ENCODE measurements at places on chromosomes 11 and 22.

DNA sequence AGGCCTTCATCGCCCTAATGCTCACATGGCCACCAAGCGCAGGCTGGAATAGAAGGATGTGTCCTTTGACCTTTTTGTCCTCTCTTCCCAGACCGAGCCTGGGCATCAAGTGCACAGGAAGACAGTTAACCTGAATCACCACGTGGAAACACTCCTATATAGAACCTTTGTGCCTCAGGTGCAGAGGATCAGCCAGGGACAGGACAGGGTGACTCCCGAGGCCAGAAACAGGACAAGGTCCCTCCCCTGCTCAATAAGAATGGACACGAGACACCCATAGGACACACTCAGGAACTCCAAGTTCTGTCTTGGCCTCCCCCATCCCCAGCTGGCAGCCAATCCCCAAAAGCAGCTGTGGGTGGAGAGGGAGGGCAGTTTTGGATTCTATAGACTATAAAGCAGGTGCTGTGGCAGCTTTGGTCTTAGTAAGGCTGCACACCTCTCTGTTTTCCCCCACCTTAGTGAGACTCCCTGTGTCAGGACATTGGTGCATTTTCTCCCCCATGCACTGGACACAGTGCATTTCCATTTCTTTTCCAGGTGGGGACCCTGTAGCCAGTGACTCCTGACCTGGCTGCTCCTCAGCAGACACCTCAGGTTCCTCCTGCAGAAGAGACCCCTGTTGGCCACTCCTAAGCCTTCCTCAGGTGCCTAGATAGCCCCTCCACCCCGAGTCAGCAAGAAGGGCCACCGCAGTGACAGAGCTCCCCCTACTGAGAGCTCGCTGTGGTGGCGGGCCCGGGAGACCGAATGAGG lies 43.6 kb upstream of the POU2AF1 start:
- H3K36me3 ChIP-seq, result no peaks in the 10 kb centered on the region
- H3K4me1 ChIP-seq, result peaks cover 10% of the 10 kb centered on the region
- peak; percentile 62 for DNase-seq
- no peak overlapping the region for H3K27ac ChIP-seq

GRCh38 chr11:130514851-130515250 lies 66.4 kb downstream of the ADAMTS15 start:
- no peaks in the 10 kb centered on the region for H3K36me3 ChIP-seq
- H3K4me1 ChIP-seq, result no peaks in the 10 kb centered on the region
- peaks cover 3% of the 10 kb centered on the region for H3K27me3 ChIP-seq
- no peak for DNase-seq

- H3K27ac ChIP-seq, result no peak overlapping the region
- no peaks in the 10 kb centered on the region for H3K36me3 ChIP-seq
- H3K4me3 ChIP-seq, result no peak overlapping the region
- peaks cover 99% of the 10 kb centered on the region for H3K27me3 ChIP-seq
- H3K4me1 ChIP-seq, result peaks cover 28% of the 10 kb centered on the region
Observed at GRCh38 chr11:67024966-67025365, 2.0 kb downstream of the SYT12 start.

- no peak for DNase-seq
- H3K4me1 ChIP-seq, result no peaks in the 10 kb centered on the region
- H3K36me3 ChIP-seq, result peaks cover 11% of the 10 kb centered on the region
- no peak overlapping the region for H3K4me3 ChIP-seq
- H3K27ac ChIP-seq, result no peak overlapping the region
Observed at GRCh38 chr11:65071907-65072630, 11.8 kb downstream of the CDCA5 start.

- no peak overlapping the region for H3K4me3 ChIP-seq
- H3K27ac ChIP-seq, result no peak overlapping the region
- DNase-seq, result no peak
- H3K4me1 ChIP-seq, result no peaks in the 10 kb centered on the region
- no peaks in the 10 kb centered on the region for H3K36me3 ChIP-seq
- H3K27me3 ChIP-seq, result no peaks in the 10 kb centered on the region
Observed at GRCh38 chr11:23749762-23750430, 747.0 kb upstream of the LUZP2 start.

DNA sequence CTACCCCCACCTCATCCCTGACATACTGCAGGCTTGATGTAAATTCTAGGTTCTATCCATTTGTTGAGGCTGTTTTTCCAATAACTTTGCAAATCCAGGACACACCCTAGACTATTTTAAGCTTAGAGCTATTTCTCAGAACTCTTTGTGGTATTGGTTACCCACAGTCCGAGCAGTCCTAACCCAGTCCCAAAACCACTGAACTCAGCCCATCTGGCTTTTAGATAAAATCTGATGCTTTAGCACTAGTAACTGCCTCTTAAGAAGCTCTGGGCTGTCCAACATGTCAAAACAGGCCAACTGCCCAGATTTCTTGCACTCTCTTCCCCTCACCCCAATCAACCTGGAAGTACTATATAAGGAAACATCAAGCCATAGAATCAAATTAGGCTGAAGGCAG lies 344.4 kb upstream of the CADM1 start:
- no peak for DNase-seq
- no peaks in the 10 kb centered on the region for H3K36me3 ChIP-seq
- H3K27ac ChIP-seq, result no peak overlapping the region
- H3K4me1 ChIP-seq, result no peaks in the 10 kb centered on the region
- H3K27me3 ChIP-seq, result no peaks in the 10 kb centered on the region

DNA sequence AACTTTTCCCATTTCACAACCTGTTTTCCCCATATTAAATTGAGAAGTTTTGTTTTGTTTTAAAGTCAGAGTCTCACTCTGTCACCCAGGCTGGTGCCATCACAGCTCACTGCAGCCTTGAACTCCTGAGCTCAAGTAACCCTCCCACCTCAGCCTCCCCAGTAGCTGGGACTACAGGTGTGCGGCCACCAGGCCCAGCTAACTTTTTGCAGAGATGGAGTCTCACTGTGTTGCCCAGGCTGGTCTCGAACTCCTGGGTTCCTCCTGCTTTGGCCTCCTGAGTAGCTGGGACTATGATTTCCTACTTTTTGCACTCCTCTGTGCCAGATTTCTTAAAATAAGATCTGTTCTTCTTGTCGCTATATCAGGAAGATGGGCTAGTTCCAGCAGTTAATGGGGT lies 44.9 kb downstream of the GNB1L start:
- no peak for DNase-seq
- H3K27me3 ChIP-seq, result no peaks in the 10 kb centered on the region
- H3K27ac ChIP-seq, result peak overlapping the region; percentile 45
- H3K36me3 ChIP-seq, result no peaks in the 10 kb centered on the region
- peaks cover 18% of the 10 kb centered on the region for H3K4me1 ChIP-seq
- H3K4me3 ChIP-seq, result no peak overlapping the region

GRCh38 chr11:75355051-75355450 lies 3.6 kb upstream of the ARRB1 start:
- DNase-seq, result no peak
- no peaks in the 10 kb centered on the region for H3K36me3 ChIP-seq
- H3K27ac ChIP-seq, result no peak overlapping the region

DNA sequence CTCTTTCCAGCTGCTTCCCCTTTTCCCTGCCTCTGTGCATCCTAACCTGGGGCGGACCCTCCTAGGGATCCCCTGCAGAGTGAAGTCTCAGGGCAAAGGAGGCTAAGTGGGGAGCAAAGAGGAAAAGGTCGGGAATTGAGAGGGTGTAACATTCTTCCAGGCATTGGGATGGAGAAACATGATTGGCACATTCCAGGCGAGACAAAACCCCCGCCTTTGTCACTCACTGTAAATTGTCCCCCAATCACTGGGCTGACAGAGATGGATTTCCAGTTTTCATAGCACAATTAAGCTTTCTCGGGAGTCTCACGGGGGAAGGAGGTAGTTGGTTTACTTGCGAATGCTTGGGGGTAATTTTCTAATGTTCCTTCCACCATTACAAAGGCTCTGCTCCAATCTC lies 74.9 kb downstream of the MIAT start:
- peaks cover 34% of the 10 kb centered on the region for H3K36me3 ChIP-seq
- H3K4me1 ChIP-seq, result no peaks in the 10 kb centered on the region
- H3K27me3 ChIP-seq, result no peaks in the 10 kb centered on the region
- H3K4me3 ChIP-seq, result no peak overlapping the region
- H3K27ac ChIP-seq, result no peak overlapping the region
- DNase-seq, result no peak

DNA sequence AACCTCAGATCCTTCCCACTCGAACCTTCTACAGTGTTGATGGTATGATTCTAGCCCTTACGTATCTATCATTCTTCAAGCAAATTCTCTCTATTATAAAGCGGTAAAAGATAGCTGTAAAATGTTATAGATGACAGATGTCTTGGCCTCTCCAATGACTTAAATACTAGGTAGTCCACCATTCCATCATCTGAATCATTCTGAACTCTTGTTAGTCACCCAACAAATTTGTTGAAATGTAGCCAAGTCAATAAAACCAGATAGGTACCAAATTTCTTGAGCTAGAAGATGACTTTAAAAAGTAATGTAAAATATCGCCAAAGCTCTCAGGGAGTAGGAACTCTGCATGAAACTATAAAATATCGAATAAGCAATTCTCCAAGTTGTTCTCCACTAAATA lies 32.6 kb upstream of the PICALM start:
- no peaks in the 10 kb centered on the region for H3K4me1 ChIP-seq
- no peak for DNase-seq
- no peak overlapping the region for H3K27ac ChIP-seq
- H3K36me3 ChIP-seq, result no peaks in the 10 kb centered on the region

- H3K36me3 ChIP-seq, result peaks cover 61% of the 10 kb centered on the region
- DNase-seq, result no peak
- H3K27me3 ChIP-seq, result no peaks in the 10 kb centered on the region
- H3K4me1 ChIP-seq, result no peaks in the 10 kb centered on the region
Observed at GRCh38 chr11:62144641-62145255, 20.9 kb downstream of the INCENP start.

DNA sequence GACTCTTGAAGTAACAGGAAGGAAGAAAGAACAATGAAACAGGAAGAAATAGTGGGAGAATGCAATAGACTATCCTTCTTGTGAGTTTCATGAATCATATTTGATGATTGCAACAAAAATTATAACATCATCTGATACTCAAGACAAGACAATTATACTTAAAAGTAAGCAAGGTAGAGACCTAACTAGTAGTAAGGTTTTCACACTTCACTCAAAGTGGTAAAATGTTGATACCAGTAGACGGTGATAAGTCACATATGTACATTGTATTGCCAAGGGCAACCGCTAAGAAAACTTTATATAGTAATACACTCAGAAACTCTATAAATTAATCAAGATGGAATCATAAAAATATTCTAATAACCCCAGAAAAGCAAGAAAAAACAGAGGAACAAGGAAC lies 107.8 kb downstream of the CYP2R1 start:
- H3K4me1 ChIP-seq, result peaks cover 38% of the 10 kb centered on the region
- H3K4me3 ChIP-seq, result no peak overlapping the region

GRCh38 chr11:70466154-70466553 lies 67.8 kb downstream of the CTTN start:
- peaks cover 15% of the 10 kb centered on the region for H3K27me3 ChIP-seq
- no peak for DNase-seq
- no peak overlapping the region for H3K4me3 ChIP-seq
- no peaks in the 10 kb centered on the region for H3K4me1 ChIP-seq

- H3K27me3 ChIP-seq, result no peaks in the 10 kb centered on the region
- no peaks in the 10 kb centered on the region for H3K4me1 ChIP-seq
- no peak overlapping the region for H3K4me3 ChIP-seq
- H3K36me3 ChIP-seq, result no peaks in the 10 kb centered on the region
- DNase-seq, result no peak
Observed at GRCh38 chr11:122270535-122270934, 154.5 kb upstream of the BLID start.

- H3K27me3 ChIP-seq, result peaks cover 28% of the 10 kb centered on the region
- H3K27ac ChIP-seq, result no peak overlapping the region
- H3K4me3 ChIP-seq, result no peak overlapping the region
- H3K36me3 ChIP-seq, result no peaks in the 10 kb centered on the region
- H3K4me1 ChIP-seq, result no peaks in the 10 kb centered on the region
Observed at GRCh38 chr11:68677432-68677831, 6.9 kb upstream of the GAL start.

DNA sequence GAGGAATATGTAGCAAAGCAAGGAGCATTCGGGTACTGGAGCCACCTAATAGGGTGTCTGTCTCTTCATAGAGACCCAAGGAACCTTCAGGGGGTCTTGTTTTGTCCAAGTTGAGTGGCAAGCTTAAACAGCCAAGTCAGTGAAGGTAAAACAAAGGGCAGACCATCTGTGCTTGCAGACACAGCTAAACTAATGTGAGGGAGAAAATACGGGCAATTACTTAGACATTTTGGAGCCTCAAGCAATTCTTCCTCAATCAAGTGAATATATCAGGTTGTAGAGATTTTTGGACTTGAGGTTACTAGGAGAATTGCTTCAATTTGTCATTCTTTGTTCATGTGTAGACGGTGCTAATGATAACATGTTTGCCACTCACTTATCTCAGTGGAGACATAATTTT lies 148.2 kb upstream of the ARHGAP20 start:
- DNase-seq, result no peak
- no peaks in the 10 kb centered on the region for H3K27me3 ChIP-seq
- H3K4me1 ChIP-seq, result no peaks in the 10 kb centered on the region
- H3K4me3 ChIP-seq, result no peak overlapping the region
- no peak overlapping the region for H3K27ac ChIP-seq
- no peaks in the 10 kb centered on the region for H3K36me3 ChIP-seq

DNA sequence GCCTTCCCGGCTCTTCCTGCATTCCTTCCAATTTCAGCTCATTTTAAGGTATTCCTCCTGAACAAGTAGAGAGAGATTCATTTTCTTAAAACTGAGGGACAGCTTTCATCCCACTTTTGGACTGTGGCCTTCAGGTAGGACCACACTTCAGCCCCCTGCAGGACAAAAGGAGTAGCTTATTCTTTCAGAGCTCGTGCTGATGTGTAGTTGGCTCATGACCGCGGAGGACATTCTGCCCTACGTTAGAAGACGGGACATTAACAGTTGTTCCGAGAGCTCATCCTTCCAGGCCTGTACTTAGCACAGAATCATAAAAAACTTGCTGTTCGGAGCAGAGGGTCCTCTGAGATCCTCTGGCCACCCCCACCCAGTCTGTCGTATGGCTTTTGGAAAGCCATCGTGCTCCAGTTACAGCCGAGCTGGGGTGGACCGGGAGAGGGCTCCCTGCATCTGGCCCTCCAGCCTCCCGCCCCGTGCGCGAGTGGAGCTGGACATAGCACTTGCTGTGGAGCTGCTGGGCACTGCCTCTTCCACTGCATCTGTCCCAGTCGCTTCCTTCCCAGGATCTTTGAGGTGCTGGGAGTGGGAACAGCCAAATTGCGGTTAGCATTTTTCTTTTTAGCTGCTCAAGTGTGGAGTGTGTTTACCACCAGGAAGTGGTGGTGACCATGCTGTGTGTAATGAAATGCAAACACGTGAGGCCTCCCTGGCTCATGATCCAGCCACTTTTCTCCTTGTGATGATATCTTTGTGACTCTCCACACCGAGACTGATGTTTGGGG lies 250.3 kb downstream of the TBC1D22A start:
- H3K4me1 ChIP-seq, result no peaks in the 10 kb centered on the region
- H3K27me3 ChIP-seq, result no peaks in the 10 kb centered on the region
- H3K4me3 ChIP-seq, result no peak overlapping the region
